ENCODE measurements at places on chromosomes 6 and 20.

- DNase-seq: no peak
These were observed 32.1 kb downstream of the TGM3 start for GRCh38 chr20:2327620-2328555.

DNA sequence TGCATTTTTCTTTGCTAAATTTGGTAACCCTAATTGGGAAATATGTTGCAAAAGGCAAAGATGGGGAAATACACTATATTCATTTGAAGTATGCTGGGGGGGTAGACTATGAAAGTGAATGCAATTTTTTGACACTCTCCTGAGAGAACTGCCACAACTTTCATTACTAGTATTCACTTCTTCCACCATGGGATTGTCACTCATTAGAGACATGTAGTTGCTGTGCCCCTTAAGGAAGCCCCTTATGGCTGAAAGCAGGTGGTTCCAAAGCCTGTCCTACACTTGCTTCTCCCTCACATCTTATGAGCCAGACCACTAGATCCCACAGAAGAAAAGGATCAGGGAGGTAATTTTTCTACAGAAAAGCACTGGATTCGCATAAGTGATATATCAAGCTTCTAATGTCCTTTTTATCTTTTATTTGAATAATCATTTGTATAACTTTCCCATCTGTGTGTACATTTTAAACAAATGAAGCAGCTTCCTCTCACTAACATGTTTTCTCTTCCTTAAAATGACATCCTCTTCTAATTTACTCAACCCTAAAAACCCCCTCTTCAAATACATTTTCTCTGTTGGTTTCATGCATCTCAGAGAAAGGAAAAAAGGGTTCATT lies 83.8 kb downstream of the GCLC start:
- DNase-seq: no peak

DNA sequence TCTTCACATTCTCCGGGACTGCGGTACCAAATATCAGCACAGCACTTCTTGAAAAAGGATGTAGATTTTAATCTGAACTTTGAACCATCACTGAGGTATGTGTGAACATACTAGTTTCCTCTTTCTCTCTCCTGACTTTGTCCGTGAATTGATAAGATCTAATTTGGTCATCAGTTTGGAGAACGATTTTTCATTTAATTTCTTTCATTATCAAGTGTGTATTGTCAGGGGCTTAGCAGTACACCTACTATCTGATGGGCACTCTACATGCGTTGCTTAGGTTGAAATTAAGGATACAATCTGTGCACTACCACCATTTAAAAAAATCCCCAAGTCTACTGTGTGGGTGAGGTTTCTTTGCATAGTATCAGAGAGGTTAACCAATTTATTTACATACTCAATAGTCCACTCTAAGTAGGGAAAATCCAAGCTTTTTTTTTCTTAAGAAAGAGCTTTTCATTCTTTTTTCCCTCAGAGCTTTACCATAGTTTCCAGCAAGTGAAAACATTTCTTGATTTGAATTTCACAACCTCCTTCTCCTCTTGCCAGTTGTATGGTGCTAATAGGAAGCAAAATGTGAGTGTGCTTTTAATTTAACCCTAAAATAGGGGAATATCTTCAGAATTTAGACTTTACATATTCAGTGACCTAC lies 105.4 kb upstream of the ESR1 start:
- no peak for DNase-seq

DNA sequence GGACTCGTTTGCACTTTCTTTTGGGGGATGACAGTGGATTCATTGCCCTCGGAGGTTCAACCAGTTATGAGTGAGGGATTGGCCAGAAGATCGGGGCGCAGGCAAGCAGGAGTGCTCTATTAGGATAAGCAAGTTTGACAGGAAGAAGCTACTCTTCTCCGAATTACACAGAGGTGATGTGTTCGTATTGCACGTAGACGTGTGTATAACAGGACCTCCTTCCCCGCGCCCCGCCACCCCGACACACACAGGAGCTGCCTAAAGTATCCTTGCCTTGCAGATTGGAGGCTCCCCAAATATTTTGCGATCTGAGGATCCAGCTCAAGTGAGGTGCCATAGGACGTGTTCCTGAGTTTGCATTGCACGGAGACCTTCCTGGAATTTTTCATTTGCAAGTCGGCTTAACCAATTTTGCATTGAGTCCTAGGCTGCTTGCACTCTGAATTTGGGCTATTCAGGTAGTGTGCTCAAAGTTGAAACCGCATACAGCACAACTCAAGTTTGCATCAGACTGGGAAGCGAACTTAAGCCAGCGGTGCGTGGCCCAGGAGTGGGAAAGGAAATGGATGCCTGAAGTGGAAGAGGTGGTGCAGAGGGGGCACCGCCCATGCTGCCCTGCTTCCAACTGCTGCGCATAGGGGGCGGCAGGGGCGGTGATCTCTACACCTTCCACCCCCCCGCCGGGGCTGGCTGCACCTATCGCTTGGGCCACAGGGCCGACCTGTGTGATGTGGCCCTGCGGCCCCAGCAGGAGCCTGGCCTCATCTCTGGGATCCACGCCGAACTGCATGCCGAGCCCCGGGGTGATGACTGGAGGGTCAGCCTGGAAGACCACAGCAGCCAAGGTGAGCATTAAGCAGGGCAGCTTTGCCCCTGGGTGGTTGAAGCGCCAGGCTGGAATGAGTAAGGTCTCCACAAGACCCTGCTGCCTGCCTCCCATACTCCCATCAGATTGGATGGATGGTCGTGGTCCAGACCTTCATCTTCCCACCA lies 770 bp downstream of the TCF19 start:
- DNase-seq: peak; percentile 35

GRCh38 chr6:137882225-137882961 lies 15.3 kb downstream of the TNFAIP3 start:
- no peak for DNase-seq

DNA sequence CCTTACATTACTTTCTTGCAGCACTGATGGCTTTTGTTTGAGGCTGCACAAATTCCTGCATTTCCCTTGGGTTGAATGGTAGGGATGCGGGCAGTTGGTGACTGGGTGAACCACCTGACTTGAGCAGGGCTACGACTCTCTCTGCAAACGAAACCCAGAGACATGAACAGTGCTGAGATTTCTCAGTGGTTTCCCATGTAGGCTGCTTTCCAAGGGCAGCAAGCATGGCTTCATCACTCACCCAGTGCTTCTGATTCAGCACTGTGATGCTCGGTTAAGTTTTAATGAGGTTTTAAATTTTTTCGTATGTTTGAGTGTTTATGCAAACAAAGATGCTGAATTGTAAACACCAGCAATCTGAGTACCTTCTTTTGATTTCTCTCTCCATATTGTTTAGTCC lies 127.2 kb downstream of the MTHFD1L start:
- no peak for DNase-seq

All from RCC 7860 (cell line).